Frontal cortex (tissue), 4 donors: ENCODE measurements at places on chromosomes 6 and 20.
A peak's percentile ranks its signal among the peaks of the same experiment; 100 is the strongest.

DNA sequence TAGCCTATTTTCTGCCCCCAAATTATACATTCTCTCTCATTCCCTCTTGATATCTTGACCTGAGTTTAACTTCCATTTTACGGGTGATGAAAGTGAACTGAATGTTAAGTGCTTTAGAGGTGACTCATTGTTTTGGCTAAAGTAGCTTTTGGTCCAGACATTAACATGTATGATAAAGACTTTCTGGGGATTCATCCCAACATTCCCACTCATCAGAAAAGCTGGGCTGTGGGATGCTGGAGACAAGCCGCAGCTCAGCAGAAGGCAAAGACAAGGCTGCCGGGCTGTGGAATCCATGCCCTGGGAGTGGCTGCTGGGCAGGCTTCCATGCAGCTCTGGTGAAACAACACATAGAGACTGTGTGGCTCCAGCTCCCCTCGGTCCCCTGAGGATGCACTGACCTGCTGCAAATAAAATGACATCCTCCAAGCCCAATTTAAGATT, 89.9 kb upstream of the SYNDIG1 start:
- no peak for DNase-seq

DNA sequence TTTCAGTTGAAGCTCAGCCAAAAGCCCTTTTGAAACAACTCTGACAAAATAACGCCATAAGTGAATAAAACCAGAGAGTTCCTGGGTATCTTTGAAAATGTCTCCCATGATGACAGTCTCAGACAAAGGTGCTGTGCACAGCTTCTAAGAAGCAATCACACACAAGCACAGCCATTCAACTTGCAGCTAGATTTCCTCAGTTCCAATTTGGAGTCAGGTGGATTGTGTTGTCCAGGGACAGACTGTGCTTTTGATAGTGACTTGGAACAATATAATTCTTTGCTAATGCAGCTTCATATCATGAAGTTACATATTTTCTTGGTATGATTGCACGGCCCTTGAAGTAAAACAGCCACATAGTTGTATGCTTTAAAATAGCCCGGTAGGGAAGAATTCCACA, 105.6 kb downstream of the FARS2 start:
- no peak for DNase-seq

DNA sequence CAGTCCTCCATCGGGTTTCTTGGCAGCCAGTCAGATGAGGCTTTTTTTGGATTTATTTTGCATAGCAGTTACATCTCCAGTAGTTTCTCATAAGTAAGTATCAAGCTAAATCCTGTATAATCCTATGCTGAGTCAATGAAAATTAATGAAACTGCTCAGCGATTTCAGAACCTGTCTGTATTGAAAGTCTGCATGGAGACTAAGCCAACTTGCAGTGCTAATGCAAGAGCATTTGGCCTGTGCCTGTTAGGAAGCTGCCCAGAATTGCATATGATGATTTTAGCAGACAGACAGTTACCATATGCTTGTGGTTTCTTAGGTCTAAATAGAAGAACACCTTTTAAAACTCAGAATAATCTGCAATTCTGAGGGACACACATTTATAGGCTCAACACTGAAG, 25.2 kb upstream of the LRRN4 start:
- DNase-seq = no peak

- DNase-seq = peak; percentile 33
These were observed 1.2 kb downstream of the ABHD12 start for GRCh38 chr20:25389401-25389857.

DNA sequence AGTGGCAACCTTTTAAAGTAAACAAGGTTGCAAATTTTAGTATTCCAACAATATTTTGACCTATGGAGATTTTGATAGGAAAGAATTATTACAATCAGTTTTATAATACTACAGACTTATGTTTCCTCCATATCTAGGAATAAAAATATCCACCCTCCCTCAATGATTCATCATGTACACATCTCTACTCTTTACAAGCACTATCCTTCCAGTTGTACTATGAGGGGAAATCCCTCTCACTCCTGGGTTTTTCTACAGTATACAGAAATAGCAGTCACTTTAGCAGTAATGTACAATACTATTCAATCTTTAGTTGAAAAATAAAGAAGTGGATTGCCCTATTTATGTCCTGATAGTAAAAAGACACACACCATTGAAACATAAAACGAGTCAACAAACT, 46.3 kb upstream of the SCML4 start:
- no peak for DNase-seq

GRCh38 chr6:166087246-166087645, 80.4 kb downstream of the TBXT start:
- DNase-seq = no peak

GRCh38 chr6:127345521-127345920, 2.1 kb upstream of the ECHDC1 start:
- DNase-seq = no peak

DNA sequence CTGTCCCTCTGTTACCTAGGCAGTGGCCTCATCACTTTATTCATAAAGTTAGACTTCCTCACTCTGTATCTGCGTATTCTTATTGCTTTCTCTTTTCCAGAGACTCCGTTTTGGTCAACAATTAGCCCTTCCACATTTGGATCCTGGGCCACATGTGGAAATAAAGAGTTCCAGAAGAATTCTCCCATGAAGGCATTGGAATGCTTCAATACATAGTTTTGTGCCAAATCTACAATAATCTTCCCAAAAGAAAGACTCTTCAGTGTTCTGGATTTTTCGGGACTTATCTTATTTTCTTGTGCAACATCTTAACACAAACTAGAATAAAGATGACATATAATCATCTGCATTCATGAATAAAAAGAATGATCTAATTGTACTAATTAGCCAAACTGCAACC, 187.7 kb upstream of the BMP2 start:
- no peak for DNase-seq

DNA sequence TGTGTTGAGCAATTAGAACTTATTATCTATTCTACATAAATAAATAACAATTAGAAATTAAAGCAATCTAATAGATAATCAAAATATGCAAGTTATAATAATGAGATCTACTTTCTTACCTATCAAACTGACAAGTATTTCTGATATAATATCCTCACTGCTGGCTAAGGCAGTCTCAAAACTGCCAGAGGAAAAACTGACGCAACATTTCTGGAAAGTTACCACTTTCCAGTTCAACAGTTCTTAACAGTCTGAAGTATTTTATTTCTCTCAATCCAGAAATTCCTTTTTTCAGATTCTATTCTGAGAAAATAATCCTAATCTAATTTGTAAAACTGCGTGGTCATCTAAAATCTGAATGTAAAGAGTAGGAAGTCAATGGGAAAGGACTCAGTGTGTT, 121.0 kb downstream of the TRDN start:
- DNase-seq = no peak

DNA sequence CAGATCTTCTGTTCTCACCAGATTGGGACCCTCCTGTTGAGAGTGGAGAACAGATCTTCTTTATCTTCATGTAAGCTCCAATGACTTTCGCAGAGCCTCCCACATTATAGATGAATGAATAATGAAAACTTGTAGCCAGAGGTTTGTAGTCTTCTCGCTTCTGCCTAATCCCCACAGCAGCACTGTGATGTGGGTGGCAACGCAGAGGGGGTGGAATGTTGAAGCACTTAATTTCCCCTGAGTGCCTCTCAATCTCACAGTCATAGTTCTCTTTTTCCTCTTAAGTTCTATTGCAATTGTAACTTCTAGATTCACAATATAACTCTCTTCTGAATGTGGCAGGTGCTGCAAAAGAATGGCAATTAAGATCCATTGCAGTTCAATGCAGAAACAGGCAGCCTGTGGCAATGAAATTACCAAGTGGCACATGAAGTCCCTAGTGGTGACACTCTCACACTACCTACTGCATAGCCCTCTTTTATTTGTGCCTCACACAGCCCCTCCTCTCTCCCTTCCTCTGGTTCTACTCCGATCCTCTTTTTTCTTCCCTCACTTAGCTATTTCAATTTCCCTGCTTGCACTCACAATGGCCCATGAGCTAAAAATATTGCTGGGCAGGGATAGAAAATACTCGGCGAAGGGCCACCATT, 281.9 kb downstream of the UBE3D start:
- no peak for DNase-seq

GRCh38 chr20:41095110-41095969, 42.0 kb upstream of the PLCG1 start:
- peak; percentile 10 for DNase-seq

DNA sequence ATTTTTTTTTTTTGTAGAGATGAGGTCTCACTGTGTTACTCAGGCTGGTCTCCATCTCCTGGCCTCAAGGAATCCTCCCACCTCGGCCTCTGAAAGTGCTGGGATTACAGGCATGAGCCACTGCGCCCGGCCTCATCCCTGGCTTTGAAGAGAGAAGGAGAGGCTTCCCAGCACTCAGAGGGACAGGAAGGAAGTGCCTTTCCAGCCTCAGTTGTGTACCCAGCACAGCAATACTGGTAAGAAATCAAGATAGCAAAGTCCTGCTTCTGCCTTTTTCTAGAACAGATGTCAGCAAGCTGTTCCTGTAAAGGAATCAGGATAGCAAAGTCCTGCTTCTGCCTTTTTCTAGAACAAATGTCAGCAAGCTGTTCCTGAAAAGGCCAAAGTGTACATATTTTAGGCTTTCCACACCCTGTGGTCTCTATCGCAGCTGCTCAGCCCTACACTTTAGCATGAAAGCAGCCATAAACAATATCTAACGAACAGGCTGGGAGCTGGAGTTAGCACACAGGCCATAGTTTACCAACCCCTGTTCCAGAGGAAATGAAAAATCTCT, 6.3 kb upstream of the PLTP start:
- no peak for DNase-seq

- DNase-seq = no peak
These were observed 3.9 kb downstream of the PRDM1 start for GRCh38 chr6:106090001-106090400.

DNA sequence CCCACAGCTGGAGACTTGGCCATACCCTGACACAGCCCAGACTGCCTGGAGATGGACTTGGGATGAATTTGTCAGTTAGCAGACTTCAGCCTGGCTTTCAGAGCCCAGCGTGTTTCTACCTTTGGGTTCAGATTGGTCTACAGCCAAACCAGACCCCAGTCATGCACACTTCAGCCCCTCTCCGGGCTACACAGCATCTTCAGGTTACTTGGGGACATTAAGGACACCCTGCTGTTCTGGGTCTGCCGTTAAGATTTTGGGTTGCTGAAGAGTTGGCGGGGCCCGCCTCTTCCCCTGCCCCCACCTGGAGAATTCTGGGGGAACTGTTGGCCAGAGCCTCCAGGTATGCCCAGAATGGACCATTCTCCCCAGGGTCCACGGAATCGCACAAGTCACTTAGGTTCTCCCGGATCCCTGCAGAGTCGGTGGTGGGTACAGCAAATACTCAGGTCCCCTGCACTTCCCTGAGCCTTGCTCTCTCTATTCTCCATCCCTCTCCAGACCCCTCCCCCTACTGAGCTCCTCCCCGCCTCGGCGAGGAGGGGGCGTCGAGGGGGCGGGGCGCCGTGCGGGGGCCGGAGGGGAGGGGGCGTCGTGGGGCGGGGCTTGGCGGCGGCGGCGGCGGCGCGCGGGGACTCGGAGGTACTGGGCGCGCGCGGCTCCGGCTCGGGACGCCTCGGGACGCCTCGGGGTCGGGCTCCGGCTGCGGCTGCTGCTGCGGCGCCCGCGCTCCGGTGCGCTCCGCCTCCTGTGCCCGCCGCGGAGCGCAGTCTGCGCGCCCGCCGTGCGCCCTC, at the start of gene PTK7:
TSS of gene PTK7 (plus strand) at position 645 of the 794 bp plus-strand sequence. CDS start 175 bp downstream, outside the sequence.
- DNase-seq = peak; percentile 48

DNA sequence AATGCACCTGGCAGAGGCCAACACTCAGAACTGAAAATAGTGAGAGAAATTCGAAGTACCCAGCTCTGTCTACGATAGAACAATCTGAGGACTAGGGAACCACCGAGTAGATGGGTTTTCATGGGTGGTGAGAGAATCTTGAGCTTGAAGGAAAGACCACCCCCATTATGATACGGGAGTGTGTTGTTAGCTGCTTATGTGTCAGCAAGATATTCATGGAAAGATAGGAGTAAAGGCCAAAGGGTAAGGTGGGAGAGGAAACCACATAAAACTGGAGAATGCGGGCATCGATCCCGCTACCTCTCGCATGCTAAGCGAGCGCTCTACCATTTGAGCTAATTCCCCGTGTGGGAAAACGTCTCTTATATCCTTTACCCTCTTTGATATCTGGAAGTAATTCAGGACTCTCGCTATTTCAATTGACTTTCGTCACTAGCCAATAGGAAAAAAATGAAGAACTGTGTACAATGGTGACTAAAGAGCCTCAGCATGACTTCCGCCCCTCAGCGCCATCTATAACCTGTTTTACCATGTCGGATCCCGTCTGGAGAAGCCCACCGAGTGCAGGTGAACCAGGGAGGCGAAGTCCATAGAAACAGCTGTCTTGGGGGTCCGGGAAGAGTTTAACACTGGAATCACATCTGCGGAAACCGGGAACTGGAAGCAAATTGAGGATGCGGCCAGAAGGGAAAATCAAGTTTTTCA, 25.0 kb upstream of the ABT1 start:
- DNase-seq = no peak

GRCh38 chr6:30889921-30890645, 5.8 kb downstream of the DDR1 start:
- peak; percentile 72 for DNase-seq

- DNase-seq = no peak
These were observed 10.1 kb downstream of the FLOT1 start for GRCh38 chr6:30732237-30732943.

- DNase-seq = no peak
These were observed 216.5 kb upstream of the SSTR4 start for GRCh38 chr20:22818636-22819035.

DNA sequence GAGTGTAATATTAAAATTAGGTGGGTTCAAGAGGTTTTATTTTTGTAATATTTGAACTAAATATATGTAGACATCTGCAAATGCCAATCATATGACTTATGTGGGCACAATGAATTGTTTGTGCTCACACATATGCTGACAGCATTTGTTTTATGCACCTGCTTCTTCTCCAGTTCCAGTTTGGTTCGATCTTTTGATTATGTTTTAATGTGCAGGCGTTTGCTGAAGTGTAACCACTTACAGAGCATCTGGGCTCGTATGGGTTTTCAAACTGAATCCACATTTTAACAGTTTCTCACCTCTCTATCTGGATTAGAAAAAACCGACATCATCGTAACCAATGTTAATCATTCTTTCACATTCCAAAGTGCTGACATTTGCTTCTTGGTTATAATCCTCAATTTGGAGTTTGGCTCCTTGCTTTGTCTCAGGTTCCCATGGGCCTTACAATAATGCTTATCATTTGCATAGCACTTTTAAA, 129.1 kb upstream of the SPACA1 start:
- no peak for DNase-seq

- no peak for DNase-seq
These were observed 112.1 kb downstream of the FARS2 start for GRCh38 chr6:5373430-5373829.

GRCh38 chr6:40037271-40037670, 103.0 kb upstream of the MOCS1 start:
- DNase-seq = no peak
